Stimulated activated naive CD8-positive, alpha-beta T cell treated with anti-CD3 and anti-CD28 coated beads, Interleukin-15, amount 100 ng/mL, for 72 hours (primary cell): ENCODE measurements at places on chromosomes 1 and 21.

DNA sequence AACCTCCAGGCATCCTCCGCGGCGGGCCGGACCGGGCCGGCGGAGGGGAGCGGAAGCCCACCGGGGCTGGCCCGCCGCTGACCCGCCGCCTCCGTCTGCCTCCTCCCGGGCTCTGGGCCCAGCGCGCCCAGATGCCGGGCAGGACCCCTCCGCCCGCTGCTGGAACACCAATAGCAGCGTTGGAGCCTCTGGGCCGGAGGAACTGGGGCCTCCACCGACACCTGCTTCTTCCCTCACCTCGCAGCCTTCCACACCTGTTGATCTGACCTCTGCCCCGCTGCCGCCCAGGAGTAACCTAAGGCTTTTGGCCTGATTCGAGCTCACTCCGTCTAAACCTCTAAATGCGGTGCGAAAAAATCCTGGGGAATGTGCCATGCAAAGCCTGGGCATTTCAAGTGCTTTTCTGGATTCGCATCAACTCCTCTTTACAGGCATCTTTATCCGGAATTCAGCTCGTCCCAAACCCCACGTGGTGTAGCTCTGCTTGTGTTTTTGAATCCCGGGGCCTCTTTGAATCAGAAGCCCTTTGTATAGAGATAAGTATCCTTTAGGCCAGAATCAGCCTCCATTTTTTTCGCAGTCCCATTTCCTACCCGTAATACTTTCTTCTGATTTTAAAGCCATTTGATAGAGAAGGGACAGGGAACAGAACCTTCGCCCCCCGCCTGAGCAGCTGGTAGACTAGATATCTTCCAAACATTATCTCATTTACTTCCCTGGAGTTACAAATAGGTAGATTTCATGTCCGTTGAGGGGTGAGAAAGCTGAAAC, 680 bp upstream of the CNN3 start:
- no peak for DNase-seq

- DNase-seq: no peak
These were observed 219.2 kb downstream of the PTPRC start for GRCh38 chr1:198858033-198858432.

DNA sequence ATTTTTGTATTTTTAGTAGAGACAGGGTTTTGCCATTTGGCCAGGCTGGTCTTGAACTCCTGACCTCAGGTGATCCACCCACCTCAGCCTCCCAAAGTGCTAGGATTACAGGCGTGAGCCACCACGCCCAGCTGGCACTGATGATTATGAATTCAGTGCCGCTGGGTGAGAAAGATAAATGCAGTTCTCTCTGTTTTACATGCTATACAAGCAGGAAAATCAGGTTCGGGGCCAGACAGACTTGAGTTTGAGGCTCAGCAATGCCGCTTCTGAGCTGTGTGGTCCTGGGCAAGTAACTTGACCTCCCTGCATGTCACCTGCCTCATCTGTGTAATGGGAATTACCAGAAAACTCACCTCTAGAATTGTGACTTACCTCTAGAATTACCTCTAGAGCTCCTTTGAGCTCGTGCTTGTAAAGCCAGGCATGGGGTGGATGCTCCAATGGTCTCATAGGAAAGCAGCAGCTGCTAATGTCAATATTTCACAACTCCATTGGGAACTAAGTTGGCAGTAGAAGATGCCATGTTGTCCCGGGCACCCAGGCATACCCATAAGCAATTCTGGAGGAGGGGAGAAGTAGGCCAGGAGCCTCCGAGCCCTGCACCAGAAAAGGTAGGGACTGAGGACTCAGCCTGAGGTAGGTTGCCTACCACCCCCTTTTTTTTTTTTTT, 119.8 kb upstream of the SLC25A33 start:
- no peak for DNase-seq

GRCh38 chr1:240947438-240948224, 335.7 kb upstream of the GREM2 start:
- no peak for DNase-seq

DNA sequence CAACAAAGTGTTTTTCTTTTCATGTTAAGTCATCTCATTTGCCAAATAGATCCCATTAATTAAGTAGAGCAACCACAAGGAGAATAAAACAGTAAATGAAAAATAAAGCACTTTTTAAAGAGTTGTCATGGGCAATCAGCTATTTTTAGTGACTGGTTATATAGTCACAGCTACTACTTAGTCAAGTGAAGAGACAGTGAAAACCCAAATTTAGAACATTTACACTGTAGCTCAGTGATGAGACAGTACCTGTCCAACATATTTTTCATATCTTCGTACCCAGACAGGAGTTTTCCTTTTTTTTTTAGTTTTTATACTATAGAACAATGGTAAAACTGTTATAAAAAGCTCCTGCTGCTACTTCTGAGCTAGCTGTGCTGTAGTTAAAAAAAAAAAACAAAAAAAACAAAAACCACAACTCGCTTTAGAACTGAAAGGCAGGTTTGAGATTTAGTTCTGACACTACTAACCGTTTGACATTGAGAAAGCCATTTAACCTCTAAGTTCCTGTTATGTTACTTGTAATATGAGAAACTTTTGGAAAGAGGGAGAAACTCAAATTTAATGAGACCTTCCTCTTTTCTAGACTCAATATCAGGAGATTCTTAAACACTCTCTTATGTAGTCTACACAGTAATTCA, 777.5 kb downstream of the ADGRL2 start:
- no peak for DNase-seq
